ENCODE measurements at places on chromosomes 11 and 22. TPM values are rescaled to one million over a fixed set of nuclear protein-coding genes. Genes with fewer than 3 reads are reported as not detected.
A peak's percentile ranks its signal among the peaks of the same experiment; 100 is the strongest.

The SSTR3 gene
- 0.37 TPM for total RNA-seq

The OR51B2 gene
- not detected for total RNA-seq

The HEPN1 gene
- total RNA-seq: not detected

The OR4A16 gene
- not detected for total RNA-seq

The MMP27 gene
- total RNA-seq: not detected

The ISX gene
- total RNA-seq: not detected

The NELL1 gene
- total RNA-seq: not detected

The NRXN2 gene
- total RNA-seq: 0.14 TPM

The SHANK3 gene
- total RNA-seq: 12.7 TPM

The GDPD4 gene
- total RNA-seq: not detected

The OSM gene
- total RNA-seq: not detected

DNA sequence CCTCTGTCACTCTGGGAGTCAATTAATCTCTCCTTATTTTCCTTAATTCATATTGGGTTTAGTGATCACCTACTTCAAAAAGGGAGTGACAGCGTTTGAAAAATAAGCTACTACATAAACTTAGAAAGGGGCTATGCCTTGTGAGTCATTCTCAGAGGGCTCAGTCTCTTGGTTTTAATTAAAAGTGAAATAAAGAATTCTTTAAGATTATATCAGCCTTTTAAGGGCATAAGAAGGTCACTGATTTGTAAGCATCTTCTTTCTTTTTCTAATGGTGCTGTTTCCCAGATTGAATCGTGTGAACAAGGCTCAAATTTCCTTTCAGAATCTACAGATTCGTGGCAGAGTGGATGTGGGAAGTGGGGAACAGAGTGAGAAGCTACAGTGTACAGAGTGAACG is 636.2 kb upstream of the CCDC90B start:
- DNase-seq: no peak

GRCh38 chr11:10381736-10382135 is 73.3 kb upstream of the AMPD3 start:
- DNase-seq: no peak

- DNase-seq: peak; percentile 65
Observed at GRCh38 chr11:69539416-69540117, 58.1 kb downstream of the LINC01488 start.

GRCh38 chr11:94583866-94584500 is 16.8 kb downstream of the PIWIL4 start:
- no peak for DNase-seq

GRCh38 chr11:18322818-18323570 is 627 bp downstream of the GTF2H1 start:
- DNase-seq: no peak

- no peak for DNase-seq
Observed at GRCh38 chr22:24503843-24504338, 8.8 kb downstream of the UPB1 start.

DNA sequence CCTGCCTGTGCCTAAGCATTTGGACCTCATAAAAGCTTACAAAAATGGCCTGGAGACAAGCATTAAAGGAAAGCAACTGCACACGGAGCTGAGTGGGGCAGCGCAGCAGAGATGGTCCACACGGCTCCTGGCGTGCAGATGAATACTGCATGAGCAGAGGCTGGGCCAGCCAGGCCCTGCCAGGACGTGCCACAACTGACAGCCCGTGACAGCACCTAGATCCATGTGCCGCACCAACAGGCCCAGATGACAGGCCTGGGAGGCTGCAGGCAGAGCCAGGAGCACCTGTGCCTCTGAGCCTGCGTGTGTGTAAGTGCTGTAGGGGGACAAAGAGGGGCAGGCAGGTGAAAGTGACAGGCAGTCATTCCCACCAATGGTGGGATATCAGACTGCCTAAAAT is 33.4 kb downstream of the MICAL3 start:
- DNase-seq: no peak

DNA sequence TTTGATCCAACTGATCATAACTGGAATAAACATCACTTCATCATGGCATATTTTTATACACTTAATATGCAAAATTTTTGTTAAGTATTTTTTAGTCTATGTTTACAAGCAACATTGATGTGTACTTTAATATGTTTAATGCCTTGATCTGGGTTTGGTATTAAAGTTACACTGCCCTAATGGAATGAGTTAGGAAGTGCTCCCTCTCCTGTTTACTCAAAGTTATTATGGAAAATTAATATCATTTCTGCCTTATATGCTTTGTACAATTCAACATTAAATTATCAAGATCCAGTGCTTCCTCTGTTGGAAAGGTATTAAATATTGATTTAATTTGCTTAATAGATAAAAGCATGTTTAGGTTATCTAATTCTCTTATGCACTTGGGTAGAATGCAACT is 927.3 kb upstream of the RAG2 start:
- DNase-seq: no peak

DNA sequence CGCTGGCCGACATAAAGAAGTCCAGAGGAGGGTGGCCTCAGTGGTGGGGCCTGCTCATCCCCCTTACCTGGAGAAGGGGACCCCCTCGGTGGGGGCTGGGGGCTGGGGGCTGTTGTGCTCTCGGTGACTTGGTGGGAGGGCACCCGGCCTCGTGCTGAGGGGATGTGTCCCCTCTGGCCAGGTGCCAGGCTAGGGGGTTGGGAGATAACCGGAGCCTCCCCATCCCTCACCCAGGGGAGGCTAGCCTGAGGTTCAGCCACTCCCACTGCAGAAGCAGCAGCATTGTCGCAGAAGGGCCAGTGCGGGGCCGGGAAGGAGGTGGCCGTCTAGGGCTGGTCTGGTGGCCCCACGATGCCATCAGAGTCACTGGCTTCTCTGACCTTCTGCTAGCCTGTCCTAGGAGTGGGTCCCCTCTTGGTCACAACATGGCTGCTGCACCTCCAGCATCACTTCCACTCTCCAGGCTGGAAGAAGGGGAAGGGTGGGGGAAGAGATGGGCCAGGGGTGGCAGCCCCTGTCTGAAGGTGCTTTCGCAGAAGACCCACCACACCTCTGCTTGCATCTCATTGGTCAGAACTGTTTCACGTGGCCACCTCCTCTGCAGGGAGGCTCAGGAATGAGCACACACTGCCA is 44.2 kb upstream of the FADD start:
- DNase-seq: no peak

- DNase-seq: no peak
Observed at GRCh38 chr11:47087801-47088200, 88.9 kb downstream of the ARFGAP2 start.

DNA sequence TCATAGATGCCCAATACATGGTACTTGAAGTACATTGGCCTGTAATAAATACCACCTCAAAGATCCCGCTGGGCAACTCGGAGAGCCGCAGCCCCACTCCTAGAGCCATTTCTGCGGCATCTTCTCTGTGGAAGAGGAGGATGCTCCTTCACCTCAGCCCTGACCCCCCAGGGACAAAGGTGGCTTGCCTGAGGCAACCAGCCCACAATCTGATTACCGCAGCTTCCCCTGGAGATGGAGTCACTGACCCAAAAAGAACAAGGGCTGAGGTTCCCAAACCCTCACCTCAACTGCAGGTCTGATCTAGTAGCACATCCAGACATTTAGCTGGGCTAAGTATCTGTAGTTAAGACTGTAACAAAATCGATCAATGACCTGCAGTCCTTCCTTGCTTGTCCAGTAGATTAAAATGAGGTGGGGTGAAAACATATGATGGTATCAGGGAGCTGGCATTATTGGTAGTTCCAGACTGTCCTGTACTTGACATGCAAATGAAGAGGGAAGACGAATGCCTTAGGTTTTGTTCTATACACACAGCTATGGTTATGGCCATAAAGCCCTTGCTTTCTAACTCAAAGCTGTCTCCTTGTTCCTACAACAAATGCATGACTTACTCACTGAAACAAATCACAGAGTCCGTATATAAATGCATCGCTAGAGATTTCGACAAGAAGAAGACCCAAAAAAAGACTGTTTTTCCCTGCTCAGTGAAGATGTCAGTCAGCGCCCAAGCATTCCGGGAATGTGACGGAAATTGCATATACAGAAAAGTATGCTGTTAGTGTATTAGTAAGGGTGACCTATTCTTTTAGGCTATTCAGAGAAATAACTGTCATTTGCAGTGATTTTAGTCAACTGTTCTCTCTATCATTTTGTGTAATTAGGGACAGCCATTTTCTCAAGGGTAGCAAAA is 33.7 kb downstream of the C11orf71 start:
- no peak for DNase-seq

DNA sequence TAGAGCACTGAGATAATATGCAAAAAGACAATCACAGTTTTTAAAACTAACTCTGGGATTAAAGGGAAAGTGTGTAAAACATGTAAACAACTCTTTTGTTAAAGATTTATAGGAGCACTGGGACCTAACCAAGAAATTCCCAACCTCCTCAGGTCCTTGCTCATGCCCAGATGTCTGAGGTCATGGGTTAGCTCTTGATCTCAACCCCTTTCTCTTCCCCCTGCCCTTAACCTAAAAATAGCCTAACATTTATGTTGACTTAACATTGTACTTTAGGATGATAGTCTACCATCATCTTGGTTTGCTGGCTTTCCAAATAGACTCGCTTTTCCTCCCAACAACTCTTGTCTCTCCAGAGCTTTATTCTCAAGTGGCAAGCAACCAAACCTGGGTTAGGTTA is 258.2 kb upstream of the FAT3 start:
- DNase-seq: no peak

- peak; percentile 33 for DNase-seq
Observed at GRCh38 chr11:116888024-116888423, 50.6 kb upstream of the APOA1 start.

DNA sequence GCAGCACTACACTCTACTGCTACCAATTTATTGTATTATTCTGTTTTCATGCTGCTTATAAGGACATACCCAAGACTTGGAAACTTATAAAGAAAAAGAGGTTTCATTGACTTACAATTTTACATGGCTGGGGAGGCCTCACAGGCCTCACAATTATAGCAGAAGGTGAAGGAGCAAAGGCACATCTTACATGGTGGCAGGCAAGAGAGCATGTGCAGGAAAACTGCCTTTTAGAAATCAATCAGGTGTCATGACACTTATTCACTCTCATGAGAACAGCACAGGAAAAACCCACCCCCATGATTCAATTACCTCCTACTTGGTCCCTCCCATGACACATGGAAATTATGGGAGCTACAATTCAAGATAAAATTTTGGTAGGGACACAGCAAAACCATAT is 49.6 kb upstream of the GLYAT start:
- DNase-seq: no peak

GRCh38 chr11:94519478-94520084 is 7.3 kb downstream of the C11orf97 start:
- no peak for DNase-seq

DNA sequence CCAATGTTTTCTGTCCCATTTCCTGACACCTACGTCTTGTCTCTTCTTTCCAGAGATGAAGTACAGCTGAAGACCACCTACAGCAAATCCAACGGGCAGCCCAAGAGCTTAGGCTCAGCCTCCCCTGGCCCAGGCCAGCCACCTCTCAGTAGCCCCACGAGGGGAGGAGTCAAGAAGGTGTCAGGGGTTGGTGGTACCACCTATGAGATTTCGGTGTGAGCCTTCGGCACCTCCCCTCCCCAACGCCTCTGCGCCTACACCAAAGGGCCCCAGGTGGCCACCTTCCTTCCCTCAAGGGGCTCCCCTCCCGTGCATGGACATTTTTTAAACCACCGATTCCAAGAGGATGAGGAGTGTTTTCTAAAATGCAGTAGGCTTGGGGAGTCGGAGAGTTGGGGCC is 12.2 kb downstream of the MED19 start:
- DNase-seq: no peak

GRCh38 chr11:87290304-87290922 is 252.7 kb downstream of the TMEM135 start:
- DNase-seq: peak; percentile 84

- peak; percentile 84 for DNase-seq
Observed at GRCh38 chr11:119316016-119316728, 758 bp downstream of the MCAM start.

DNA sequence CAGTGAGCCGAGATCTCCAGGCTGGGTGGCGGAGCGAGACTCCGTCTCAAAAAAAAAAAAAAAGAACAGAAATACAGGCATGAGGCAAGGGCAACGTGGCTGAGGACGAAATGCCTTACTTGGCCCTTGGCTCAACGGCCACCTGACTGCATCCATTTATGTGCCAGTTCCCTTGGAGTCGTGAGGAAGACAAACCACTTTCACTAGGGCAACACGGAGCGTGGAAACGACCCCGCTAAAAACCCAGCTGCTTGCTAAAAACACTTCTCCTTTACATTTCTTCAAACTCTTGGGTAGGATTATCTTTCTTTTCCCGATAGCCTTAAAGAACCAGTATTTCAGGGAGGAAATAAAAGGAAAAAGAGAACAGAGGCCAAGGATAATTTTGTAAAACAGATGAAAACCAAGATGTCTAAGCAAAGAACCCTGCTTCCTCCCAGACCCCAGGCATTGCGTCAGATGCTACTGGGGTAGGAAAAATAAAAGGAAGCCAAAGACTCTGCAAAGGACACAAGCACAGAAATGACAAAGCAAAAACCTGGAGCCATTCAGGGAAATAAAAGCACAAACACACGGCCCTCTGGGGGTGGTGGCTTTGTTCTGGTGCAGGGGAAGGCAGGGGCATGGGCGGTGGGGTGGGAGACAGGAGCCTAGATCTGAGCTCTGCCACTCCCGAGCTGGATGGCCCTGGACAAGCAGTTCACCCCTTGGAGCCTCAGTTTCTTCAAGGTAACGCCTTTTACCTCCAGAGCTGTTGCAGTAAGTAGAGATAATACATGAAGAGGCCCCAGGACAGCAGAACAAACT is 37.0 kb downstream of the PC start:
- DNase-seq: no peak

- DNase-seq: no peak
Observed at GRCh38 chr11:62930157-62930556, 9.0 kb upstream of the CHRM1 start.
